ENCODE measurements at places on chromosomes 6 and 20.

- DNase-seq = no peak
These were observed 42.6 kb upstream of the SCML4 start for GRCh38 chr6:107866606-107867301.

DNA sequence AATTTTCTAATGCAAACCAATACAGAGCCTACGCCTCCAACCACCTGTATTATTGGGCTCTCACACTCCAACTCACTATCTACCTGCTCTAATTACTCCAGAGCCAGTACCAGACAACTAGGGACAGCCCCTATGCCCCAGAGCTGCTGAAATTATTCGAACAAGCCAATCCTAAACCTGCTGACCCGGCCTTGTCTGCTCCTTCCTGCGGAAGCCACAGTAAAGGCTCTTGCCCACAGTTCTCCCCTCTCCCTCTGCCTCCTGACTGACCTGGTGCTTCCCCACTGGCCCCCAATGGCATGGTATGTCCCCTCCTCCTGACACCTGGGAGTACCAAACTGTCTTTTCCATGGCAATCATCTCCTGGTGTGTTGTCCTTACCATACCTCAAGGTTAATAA is 4.1 kb upstream of the TOX2 start:
- DNase-seq = no peak

DNA sequence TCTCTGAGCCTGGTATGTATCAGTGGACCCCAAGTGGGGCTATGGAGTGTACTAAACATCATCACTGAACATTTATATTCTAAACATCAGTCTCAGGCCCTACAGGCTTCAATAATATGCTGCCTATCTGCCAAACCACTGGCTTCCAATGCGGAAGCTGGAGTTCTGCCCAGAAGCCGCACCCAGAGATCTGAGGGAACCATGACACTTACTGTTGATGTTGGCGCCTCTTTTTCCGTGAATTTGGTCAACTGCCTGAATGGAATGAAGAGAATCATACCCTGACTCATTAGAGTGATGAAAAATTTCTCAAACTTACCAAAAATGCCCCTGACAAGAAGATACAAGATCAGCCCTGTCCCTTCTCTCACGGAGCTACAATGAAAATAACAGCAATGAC is 66.2 kb downstream of the SLC22A23 start:
- DNase-seq = no peak

- no peak for DNase-seq
These were observed 17.7 kb upstream of the BAK1 start for GRCh38 chr6:33597551-33598322.

- peak; percentile 23 for DNase-seq
These were observed 790 bp downstream of the TOX2 start for GRCh38 chr20:43915211-43916072.

DNA sequence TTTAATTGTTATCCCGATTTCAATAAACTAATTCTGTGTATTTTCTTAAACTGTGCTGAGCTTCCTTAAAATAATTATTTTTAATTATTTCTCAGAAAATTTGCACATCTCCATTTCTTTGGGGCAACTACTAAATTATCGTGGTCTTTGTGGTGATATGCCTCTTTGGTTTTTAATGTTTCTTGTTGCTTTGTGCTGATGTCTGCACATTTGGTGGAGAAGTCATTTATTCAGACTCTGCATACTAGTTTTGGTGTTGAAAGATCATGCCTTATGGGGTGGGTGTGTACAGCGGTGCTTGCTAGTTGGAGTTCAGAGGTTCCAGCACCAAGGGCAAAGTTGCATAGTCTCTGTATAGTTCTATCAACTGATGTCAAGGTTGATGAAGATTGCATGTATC is 253.2 kb downstream of the MEI4 start:
- DNase-seq = no peak

Data from stimulated activated CD8-positive, alpha-beta memory T cell treated with anti-CD3 and anti-CD28 coated beads, Interleukin-15, amount 100 ng/mL, for 4 hours (primary cell).